ENCODE measurements at places on chromosomes 12 and 14. TPM values are rescaled to one million over a fixed set of nuclear protein-coding genes. Genes with fewer than 3 reads are reported as not detected.
A peak's percentile ranks its signal among the peaks of the same experiment; 100 is the strongest.

DNA sequence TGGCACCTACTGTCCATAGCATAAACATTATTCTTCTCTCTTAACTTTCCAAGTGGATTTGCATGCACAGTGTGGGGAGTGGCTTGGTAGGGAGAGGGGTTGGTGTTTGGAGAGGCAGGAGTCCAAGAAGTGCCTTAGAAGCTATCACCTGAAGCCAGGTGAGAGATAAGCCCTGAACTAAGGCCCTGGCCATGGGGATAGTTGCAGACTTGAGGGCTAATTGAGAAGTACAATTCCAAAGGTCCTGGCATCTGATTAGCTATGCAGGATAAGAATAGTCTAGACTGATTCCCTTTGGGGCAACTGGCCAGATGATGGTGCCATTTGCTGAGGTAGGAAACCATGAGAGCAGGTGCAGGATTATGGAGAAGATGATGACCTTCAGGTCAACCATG lies 2.0 kb upstream of the PCK2 start:
- H3K27ac ChIP-seq, result no peak overlapping the region
- DNase-seq, result no peak
- no peaks in the 10 kb centered on the region for H3K27me3 ChIP-seq

GRCh38 chr12:388541-389141 lies 479 bp downstream of the KDM5A start:
- H3K4me1 ChIP-seq, result peaks cover 16% of the 10 kb centered on the region
- peaks cover 17% of the 10 kb centered on the region for H3K36me3 ChIP-seq
- peak overlapping the region; percentile 83 for H3K4me3 ChIP-seq
- peak overlapping the region; percentile 98 for H3K27ac ChIP-seq
- H3K27me3 ChIP-seq, result no peaks in the 10 kb centered on the region

KRT85 gene
- 0.12 TPM for total RNA-seq

TMEM253 gene
- total RNA-seq, result 0.46 TPM

Data from cardiac muscle cell (in vitro differentiated cells and primary cell).